BJ (cell line): ENCODE measurements at places on chromosomes 12 and 14. TPM values are rescaled to one million over a fixed set of nuclear protein-coding genes. Genes with fewer than 3 reads are reported as not detected.
A peak's percentile ranks its signal among the peaks of the same experiment; 100 is the strongest.

GRCh38 chr14:65356327-65356836 lies 56.1 kb upstream of the FUT8 start:
- DNase-seq: peak; percentile 48

GRCh38 chr14:102348376-102348775 lies 14.3 kb downstream of the CINP start:
- DNase-seq: no peak

The COX8C gene
- not detected in 2 replicates for polyA plus RNA-seq

The ADAM21 gene
- polyA plus RNA-seq: 0.10 and 0.16 TPM in 2 replicates

The MIPOL1 gene
- 1.1 and 2.8 TPM in 2 replicates for polyA plus RNA-seq

DNA sequence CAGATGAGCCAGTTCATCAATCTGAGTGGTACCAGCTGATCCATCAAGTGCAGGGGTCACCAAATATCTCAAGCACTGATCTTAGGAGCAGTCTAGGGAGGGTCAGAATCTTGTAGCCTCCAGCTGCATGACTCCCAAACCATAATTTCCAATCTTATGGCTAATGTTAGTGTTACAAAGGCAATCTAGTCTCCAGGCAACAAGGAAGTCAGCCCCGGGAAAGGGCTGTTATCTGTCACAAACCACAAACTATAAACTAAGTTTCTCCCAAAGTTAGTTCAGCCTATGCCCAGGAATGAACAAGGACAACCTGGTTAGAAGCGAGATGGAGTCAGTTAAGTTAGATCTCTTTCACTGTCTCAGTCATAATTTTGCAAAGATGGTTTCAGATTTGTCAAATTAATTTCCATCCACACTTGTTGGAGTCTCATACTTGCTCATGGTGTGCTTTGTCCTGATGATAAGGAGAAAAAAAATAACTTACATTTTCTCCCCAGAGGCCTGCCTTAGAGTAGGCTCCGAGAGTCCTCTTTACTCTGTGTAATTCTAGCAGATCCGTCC lies 3.9 kb upstream of the ABHD4 start:
- DNase-seq: no peak

DNA sequence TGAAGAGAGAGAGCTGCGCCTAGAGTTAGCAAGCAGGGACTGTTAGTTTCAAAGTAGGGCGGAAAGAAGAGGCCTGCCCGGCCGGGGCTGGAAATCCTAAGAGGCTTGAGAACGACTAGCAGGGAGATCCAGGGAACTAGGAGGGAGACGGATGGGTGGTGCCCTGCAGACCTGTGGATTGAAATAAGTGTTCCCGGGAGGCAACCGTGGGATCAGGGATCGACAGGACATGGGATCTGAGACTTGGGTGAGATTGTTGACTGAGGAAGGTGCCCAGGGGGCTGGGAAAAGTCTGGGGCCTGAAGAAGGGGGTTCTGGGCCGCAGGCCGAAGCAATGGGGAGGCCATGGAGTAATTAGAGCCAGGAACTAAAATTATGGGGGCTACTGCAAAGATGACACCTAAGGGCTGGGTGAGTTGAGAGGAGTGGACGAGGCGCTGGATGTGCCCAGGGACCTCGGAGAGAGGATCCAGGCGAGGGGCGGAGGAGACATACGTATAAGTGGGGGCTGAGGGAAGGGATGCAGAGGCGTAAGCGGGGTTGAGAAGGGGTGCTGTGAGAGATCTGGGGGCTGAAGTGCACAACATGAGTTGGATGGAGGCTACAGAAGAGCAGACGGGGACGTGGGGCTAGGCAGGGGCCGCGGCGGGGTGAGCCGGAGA lies 635 bp downstream of the LTA4H start:
- DNase-seq: no peak

GRCh38 chr12:70197345-70197744 lies 45.9 kb upstream of the CNOT2 start:
- no peak for DNase-seq

DNA sequence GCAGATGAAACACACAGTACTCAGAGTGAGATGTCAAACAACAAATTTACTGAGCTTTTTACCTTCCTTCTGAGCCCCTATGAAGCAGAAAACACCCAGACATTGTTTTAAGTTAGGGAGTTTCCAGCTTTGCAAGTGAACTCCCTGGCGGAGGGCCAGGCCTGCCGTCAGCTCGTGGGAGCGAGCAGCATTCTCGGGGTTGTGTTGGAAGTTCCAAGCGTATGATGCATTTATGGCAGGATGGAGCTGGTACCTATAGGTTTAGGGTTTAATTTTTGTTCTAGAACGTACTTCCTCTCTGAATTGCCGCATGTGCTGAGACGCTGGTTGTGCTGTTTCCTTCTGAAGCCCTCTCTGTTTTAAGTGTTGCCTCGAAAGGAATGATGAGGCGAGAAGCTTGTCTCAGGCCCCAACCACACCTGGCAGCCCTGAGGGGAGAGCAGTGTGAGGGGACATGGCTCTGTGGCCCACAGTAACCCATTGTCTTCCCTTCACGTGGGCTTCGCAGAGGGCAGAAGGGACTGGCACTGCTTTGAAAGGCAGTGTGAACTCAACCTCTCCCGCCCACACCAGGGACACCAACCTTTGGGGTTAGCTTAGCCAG lies 76.6 kb downstream of the SSPN start:
- no peak for DNase-seq

GRCh38 chr14:61574514-61574807 lies 120.9 kb upstream of the HIF1A start:
- DNase-seq: no peak

GRCh38 chr12:114409852-114410600 lies 4.1 kb upstream of the TBX5 start:
- no peak for DNase-seq

The CEP170B gene
- polyA plus RNA-seq: 5.4 and 8.0 TPM in 2 replicates

DNA sequence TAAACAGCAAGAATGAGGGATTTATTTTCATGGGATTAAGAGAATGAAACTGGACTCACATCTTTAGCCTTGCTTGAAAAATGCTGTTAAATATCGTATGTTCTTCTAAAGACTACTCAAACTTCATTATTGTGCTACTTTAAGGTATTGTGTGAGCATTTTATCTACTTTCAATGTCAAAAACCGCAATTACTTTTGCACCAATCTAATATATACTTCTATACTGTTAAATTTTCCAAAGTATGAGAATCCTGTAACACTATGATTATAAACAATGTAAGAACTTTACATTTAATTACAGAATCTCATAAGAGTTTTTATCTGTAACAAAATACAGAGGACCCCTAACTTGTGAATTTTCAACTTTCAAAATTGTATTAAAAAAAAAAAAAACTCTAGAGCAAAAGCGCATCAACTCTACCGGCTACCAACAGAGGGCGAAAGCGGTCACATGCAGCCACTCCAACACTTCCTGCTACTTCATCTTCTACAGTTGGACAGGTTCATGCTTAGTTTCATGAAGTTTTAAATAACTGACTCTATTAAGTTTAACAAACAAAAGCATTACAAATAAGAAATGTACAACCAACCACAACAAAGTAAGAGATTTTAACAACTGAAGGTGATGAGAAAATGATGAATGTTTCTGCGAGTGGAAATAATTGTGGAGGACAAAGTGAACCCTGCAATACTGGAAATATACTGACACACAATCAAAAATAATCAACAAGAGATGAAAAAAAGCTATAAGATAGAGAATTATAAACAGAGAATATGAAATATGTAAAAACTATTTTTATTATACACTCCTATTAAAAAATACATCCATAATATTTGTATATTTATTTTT lies 210.9 kb downstream of the MED13L start:
- DNase-seq: no peak

The TAPBPL gene
- polyA plus RNA-seq: 13.6 and 25.8 TPM in 2 replicates

The TXNDC16 gene
- 1.1 and 2.0 TPM in 2 replicates for polyA plus RNA-seq

DNA sequence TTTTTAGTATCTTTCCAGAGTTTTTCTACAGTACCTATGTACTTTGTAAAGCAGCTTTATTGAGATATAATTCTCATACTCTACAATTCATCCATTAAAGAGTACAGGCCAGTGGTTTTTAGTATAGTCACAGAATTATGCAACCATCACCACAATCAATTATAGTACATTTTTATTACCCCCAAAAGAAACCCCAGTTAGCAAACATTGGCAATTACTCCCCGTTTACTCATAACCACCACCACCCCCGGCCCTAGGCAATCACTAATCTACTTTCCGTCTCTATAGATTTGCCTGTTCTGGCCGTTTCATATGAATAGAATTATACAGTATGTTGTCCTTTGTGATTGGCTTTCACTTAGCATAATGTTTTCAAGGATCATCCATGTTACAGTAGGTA lies 119.8 kb downstream of the KICS2 start:
- DNase-seq: no peak

DNA sequence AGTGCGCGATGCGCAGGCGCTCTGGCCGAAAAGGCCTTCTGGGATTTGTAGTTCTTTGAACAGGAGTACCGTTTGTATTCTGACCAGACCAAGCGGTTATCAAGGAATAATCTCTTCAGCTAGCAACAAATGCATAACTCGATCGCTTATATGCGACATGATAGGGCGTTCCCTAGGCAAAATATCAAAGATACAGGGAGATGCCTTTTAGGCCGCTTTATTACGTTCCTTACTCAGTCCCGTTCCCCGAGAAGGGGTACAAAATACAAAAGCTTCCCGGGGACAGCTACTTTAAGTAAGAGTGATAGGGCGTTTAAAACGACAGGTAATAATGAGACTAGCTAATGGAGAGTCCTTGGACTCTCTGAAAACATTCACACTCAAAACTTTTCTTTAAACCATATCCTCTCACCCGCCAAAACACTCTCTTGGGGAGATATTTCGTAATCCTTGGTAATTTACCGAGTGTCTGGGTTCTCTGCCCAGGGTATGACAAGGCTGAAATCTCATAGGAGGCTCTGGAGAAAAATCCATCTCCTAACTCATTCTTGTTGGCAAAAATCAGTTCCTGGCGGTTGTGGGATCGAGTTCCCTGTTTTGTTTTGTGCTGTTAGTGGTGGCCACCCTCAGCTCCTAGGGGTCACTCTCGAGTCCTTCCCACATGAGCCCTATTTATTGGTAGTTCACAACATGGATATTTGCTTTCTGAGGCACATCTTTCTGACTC lies 412 bp upstream of the SNW1 start:
- peak; percentile 2 for DNase-seq

GRCh38 chr14:96249029-96249428 lies 7.0 kb upstream of the BDKRB1 start:
- peak; percentile 87 for DNase-seq

- no peak for DNase-seq
These were observed 241.4 kb downstream of the ETNK1 start for GRCh38 chr12:22866406-22866805.

The SLC6A13 gene
- 0.09 TPM in 1 of 2 replicates, not detected in the other for polyA plus RNA-seq

- DNase-seq: no peak
These were observed 69.2 kb upstream of the ATXN7L3B start for GRCh38 chr12:74468401-74468800.

The NKX2-1 gene
- not detected in 2 replicates for polyA plus RNA-seq

GRCh38 chr12:60266381-60266852 lies 670.6 kb downstream of the SLC16A7 start:
- DNase-seq: peak; percentile 15

DNA sequence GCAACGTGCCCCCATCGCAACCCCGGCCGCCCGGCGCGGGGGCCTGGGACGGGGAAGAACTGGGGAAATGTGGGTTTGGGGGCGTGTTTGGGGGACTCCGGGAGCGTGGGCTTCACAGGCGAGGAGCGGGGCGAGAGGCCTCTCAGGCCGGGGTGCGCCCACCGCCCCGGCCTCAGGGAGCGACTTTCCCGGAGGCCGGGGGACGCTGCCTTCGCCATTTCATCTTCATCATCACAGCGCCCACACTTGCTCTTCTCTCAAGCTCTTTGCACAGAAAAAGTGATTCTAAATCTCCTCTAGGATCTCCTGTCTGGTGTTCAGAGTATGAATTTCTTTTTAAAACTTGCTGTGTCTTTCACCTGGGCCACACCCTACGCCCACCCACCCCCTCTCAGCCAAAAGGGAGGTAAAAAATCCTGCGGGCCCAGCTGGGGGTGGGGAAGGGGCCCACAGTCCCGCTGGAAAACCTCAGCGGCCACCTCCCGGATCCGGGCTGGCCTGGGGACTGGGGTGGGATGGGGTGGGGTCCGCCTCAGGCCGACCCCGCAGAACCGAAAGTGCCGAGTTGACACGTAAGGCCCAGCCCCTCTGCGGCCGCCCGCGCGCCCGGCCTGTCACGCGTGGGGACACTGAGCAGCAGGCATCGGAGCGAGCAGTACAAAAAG lies 7.4 kb downstream of the CDKN1B start:
- no peak for DNase-seq

DNA sequence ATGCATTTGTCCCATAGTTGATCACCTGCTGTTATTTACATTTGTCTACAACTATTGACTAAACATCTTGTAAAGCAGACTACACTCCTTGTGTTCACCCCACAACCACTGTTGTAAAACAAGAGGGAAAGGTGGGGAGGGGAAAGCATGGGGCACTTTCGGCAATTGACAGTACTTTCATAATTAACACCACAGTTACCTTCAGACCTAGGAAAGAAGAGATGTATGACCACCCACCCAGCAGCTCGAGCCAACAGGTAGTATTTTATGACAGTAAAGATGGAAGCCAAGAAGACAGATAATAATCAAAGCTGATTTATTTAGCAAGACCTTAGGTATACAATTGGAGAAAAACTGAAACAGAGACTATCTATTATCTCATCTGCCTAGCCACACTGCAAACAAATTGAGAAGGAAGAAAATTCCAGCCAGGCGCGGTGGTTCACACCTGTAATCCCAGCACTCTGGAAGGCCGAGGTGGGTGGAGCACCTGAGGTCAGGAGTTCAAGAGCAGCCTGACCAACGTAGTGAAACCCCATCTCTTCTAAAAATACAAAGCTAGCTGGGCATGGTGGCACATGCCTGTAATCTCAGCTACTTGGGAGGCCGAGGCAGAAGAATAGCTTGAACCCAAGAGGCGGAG lies 11.2 kb downstream of the HECTD4 start:
- DNase-seq: no peak

DNA sequence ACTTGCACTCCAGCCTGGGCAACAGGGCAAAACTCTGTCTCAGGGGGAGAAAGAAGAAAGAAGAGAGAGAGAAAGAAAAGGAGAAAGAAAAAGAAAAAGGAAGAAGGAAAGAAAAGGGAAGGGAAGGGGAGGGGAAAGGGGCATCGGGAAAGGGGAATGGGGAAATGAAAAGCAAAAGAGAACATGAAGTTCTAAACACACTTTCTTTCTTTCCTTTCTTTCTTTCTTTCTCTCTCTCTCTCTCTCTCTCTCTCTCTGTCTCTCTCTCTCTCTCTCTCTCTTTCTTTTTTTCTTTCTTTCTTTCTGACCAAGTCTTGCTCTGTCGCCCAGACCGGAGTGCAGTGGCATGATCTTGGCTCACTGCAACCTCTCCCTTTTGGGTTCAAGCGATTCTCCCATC lies 76.9 kb downstream of the RPS6KA5 start:
- no peak for DNase-seq

- no peak for DNase-seq
These were observed 358.4 kb upstream of the TBX3 start for GRCh38 chr12:115042341-115042740.

DNA sequence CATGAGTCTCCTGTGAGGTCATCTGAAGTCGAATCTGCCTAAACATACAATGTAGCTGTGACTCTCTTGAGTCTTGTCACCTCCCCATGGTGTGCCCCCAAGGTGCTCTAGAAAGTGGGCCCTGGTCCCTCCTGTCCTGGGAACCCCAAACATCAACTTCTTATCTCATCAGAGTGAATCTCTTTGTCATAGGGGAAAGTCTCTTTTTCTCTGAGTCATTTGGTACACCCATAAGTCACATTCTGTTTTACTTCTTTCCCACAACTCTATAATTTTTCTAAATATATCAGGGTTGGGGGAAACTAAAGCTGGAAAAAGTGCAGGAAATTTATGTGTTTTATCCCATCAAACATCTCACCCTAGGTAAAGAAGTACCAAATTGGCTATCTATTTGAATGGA lies 12.9 kb downstream of the SDR9C7 start:
- DNase-seq: no peak

The ERBB3 gene
- polyA plus RNA-seq: 4.7 and 6.0 TPM in 2 replicates

The FAM90A1 gene
- 0.20 and 0.22 TPM in 2 replicates for polyA plus RNA-seq
